DMS53 (cell line): ENCODE measurements at places on chromosomes 11 and 22.

DNA sequence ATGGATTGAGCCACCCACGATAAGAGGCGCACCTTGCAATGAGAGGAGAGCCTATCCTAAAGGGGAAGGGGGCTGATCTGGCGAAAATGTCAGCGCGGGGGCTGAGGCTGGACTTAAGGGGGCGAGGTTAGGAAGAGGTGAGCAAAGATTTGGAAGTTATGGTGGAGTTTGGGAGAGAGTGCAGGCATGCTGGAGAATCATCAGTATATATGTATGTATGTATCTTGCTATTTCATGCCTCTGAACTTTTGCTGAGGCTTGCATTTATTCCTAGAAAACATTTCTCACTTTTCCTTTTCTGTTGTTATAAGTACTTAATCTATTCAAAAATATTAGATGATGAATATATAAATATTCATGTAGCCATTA is 17.2 kb upstream of the THRSP start:
- DNase-seq = no peak

GRCh38 chr11:73340164-73340563 is 32.1 kb downstream of the ARHGEF17 start:
- no peak for DNase-seq

DNA sequence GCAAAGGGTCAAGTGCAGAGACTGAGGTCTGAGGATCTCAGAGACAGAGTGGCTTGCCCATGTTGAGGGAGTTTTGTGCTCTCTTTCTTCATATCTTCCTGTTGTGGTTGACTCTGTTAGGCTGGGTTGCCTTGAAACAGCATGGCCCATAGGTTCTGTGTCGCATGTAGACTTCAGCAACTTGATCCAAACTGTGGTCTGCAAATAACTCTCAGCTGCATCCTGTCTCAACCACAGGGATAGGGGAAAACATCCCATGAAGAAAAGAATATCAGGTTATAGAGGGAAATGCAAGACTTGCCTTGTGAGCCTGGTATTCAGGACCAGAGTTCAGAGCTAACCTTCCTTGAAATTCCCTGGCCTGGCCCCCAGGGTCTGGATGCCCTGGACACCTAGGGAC is 69.4 kb downstream of the FLI1 start:
- no peak for DNase-seq

- DNase-seq = peak; percentile 78
Measured at GRCh38 chr22:38353142-38353629, 36.0 kb upstream of the CSNK1E start.

- DNase-seq = peak; percentile 22
Measured at GRCh38 chr11:81033779-81034540, 1593.1 kb upstream of the TENM4 start.

DNA sequence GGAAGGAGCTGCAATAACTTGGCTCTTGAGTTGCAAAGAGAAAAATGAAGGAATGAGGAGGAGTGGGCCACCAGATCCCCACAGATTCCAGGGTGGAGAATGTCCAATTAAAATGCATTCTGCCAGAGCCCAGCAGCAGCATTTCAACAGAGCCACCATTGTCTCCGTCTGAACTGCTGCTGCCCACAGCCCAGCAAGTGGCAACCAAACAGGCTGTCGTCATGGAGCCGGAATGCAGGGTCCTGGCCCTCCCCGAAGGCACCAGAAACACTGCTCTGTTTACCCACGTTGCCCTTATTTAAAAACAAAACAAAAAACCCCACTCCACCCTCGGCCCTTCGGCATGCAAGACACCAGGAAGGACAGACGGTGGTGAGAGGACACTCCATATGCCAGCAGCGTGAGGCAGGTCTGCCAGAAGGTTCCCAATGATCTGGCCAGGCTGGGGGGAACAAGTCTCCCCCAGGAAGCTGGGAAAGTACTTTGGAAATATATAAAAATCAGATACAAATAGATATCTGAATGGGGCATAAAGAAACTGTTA is 32.5 kb downstream of the PLEKHA7 start:
- no peak for DNase-seq
